ENCODE measurements at places on chromosomes 7 and 10.

- H3K36me3 ChIP-seq = peaks cover 4% of the 10 kb centered on the region
- H3K27me3 ChIP-seq = peaks cover 70% of the 10 kb centered on the region
- peak overlapping the region; percentile 27 for H3K27ac ChIP-seq
- peaks cover 35% of the 10 kb centered on the region for H3K4me1 ChIP-seq
Observed at GRCh38 chr10:30026080-30026479, 33.3 kb downstream of the JCAD start.

DNA sequence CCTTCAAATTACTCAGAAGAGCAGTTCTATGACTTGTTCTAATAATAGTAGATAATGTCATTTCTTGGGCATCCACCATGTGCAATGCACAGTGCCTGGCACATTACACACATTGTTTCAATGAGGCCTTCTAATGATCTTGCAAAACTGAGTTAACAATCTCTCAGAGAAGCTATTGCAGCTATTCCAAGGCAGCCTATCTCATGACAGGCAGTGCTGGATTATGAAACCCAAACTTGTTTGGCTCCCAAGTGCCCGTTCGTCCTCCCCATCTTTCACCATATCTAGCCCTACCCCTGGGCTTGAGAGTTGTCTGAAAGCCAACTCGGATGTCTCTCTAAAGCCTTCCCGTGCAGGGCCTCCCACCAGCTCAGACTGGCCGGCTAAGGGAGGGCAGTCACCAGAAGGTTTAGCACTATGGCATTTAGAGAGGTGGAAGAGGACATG is 405.1 kb downstream of the PLXNA4 start:
- H3K4me3 ChIP-seq = no peak overlapping the region
- H3K36me3 ChIP-seq = no peaks in the 10 kb centered on the region
- no peak for DNase-seq

DNA sequence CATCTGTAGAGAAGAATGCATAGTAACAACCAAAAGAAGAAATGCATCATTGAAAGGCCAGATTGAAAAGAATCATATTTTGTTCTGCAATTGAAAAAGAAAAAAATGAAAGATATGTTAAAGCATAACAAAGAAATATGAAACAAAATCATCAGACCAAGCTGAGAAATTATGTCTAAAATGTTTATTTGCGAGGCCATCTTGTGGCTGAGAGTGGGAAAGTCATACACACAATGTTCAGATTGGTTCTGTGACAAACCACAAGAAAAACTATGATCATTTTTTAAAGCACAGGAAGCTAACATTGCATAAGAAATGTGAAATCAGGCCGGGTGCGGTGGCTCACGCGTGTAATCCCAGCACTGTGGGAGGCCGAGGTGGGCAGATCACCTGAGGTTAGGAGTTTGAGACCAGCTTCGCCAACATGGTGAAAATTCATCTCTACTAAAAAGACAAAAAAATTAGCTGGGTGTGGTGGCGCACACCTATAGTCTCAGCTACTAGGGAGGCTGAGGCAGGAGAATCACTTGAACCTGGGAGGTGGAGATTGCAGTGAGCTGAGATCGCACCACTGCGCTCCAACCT is 36.6 kb downstream of the ABCB5 start:
- no peaks in the 10 kb centered on the region for H3K4me1 ChIP-seq
- DNase-seq = no peak
- H3K27ac ChIP-seq = no peak overlapping the region
- H3K4me3 ChIP-seq = no peak overlapping the region

DNA sequence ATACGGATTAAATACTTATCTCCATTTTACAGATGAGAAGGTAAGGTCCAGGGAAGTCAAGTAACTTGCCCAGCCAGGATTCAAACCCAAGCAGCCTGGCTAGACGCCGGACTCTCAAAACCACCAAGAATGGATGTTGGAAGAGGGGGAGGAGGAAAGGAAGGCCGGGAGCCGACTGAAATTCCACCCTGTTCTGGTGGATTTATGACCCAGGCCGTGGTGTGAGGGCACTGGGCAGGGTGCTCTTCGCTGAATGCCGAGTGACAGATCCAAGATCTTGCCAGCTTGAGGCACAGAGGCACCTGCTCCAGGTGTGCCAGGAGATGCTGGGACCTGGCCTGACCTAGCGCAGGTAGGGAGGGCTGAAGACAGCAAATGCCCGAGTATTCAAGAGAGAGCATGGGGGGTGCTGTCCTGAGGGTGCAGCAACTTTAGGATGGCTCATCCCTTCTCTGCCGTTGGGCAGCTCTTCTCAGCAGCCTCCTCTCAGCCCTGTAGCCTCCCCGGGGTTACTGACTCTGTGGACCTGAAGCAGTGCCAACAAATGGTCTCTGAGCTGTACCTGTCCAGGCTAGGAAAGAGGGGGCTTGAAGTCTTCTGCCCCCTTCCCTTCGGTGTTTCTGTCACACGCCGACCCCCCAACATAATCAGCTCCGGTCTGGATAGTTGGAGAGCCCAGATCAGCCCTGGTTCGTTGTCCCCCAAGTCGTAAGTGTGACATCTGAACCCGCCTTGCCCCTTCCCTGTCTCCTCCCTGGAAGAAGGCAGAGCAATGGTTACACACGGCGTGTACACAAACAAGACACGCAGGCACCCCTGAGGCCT is 713 bp downstream of the LOXL4 start:
- DNase-seq = no peak
- H3K27me3 ChIP-seq = peaks cover 46% of the 10 kb centered on the region
- H3K4me1 ChIP-seq = no peaks in the 10 kb centered on the region
- no peaks in the 10 kb centered on the region for H3K36me3 ChIP-seq
- no peak overlapping the region for H3K4me3 ChIP-seq

DNA sequence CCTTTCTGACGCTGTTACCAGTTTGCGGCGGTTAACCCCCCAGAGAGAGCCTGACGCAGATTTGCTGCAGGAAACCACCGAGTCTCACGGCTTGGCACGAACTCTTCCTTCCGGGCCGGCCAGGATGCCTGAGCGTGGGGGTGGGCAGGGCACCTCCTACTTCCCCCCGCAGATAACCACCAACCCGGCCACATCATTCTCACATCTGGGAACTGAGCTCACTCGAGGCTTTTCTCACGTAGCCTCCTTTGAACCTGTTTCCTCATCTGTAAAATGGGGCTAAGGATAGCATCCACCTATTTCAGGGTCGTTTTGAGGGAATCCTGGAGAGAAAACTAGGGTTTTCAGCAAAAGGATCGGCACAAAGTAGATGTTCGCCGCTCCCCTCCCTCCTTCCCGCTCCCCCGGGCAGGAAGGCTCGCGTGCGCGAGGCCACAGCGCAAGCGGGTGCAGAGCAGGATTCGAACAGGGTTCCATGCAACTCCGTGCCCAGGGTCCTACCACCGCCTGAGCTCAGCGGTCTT is 23.6 kb downstream of the DDIT4 start:
- peak; percentile 97 for DNase-seq
- H3K4me1 ChIP-seq = peaks cover 76% of the 10 kb centered on the region
- H3K27me3 ChIP-seq = no peaks in the 10 kb centered on the region
- peaks cover 10% of the 10 kb centered on the region for H3K36me3 ChIP-seq

DNA sequence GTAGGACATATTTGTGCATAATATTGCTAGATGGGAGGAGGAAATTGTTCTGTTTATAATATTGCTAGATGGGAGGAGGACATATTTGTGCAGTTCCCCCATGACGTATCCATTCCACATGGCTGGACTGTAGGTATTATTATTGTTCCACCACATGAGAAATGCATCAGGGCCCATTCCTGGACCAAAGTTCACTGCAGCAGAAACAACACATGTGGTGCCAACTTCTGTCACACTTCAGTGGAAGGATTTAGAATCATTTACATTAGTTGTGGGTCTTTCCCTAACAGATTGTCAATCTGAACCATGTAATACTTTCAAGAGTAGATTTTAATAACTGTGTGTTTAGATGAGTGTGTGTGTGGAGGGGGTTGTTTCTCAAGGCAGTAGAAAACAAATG is 32.7 kb upstream of the MACC1 start:
- peaks cover 4% of the 10 kb centered on the region for H3K27me3 ChIP-seq
- no peaks in the 10 kb centered on the region for H3K4me1 ChIP-seq
- no peaks in the 10 kb centered on the region for H3K36me3 ChIP-seq

DNA sequence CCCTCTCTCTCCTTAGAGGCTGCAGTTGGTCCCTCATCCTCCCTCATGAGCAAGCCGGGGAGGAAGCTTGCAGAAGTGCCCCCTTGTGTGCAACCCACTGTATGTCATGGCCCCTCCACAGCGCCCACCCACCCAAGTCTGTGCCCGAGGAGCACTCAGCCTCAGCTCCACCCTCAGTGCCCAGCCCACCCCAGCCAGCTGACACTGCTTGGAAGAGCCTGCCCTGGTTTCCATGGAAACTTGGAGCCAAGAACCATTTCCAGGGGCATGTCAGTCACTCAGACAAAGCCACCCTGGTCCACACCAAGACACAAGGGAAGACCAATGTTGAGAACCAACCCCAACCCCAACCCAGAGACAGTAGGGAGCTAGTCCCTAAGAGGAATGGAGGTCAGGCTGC is 79.5 kb downstream of the PAX2 start:
- DNase-seq = no peak
- H3K4me1 ChIP-seq = peaks cover 19% of the 10 kb centered on the region
- H3K27ac ChIP-seq = no peak overlapping the region
- no peak overlapping the region for H3K4me3 ChIP-seq
- H3K27me3 ChIP-seq = peaks cover 81% of the 10 kb centered on the region

Data from activated CD4-positive, alpha-beta T cell treated with anti-CD3 and anti-CD28 coated beads, Interleukin-2, amount 10 ng/mL, durations not matched to agents 7 days and 5 days (primary cell).